NCI-H2171 (cell line): ENCODE measurements at places on chromosomes 11 and 22.

DNA sequence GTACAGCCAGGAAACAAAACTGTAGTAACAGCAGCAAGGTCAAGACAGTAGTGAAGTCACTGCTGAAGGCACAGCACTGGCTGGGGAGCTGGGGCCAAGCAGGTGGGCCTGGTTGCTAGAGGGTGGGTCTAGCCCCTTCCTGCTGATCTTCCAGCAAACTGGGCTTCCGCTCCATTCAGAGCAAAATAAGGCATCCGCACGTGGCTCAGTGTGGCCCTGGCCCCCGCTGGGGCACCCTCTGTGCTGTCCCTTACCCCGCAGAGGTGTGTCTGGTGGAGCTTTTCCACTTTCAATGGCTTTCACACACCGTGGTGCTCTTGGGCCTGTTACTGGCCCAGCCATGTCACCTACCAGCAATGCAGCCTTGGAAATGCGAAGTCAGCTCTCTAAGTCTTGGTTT lies 162.4 kb upstream of the B3GAT1 start:
- DNase-seq = no peak

DNA sequence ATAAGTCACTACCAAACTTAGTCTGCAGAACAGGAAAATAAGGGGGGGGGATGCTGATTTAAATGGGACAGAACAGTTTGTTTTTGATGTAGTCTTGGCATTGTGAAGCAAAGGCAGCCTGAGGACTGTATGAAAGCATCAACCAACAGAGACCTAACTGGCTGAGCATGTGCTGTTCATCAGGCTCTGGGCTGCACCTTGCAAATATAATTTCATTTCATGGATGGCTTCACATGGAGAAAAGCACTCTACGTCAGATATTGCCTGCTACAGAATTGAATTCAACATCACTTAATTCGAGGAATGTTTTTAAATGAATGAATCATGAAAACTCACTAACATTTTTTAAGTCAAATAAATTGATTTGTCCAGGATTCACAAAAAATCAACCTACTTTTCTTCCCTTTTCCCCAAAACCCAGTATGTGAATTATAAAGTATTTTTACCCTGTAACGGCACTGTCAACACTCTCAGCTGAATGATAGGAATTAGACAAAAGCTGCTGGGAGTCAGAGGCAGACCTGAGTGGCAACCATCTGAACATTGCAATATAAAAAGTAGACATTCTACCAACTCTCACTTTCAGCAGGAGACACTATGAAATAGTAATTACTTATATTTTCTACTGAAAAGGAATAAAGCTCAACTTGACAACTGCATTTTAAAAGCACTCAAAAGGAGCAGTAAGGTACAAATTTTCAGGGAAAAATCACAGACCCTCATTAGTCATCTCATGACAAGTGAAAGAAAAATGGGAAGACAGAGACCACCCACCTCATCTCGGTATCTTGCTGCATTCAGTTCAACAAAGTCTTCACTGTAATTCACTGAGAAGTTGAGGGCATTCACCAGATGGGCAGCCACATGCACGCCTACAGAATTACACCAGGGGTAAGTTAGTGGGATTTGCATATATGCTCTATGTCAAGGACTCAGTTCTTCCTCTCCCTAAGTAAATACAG lies 47.5 kb downstream of the NOX4 start:
- no peak for DNase-seq

DNA sequence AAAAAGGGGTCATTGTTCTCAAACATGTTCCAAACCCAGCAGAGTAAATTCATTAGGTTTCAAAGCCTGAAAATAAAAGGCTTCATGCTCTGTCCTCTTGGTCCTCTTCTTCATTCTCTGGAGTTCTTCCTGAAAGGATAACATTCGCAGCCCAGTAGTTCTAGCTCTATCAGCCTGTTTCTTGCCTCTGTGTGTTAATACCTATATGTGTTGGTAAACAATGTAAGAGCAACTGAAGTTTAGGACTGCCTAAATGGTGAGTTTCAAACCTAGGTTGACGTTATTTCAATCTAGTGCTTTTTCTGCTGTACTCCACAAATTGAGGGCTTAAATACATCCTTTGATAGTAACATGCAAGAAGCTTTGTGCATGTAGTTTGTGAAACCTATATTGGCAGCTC lies 9.4 kb downstream of the AASDHPPT start:
- DNase-seq = no peak

DNA sequence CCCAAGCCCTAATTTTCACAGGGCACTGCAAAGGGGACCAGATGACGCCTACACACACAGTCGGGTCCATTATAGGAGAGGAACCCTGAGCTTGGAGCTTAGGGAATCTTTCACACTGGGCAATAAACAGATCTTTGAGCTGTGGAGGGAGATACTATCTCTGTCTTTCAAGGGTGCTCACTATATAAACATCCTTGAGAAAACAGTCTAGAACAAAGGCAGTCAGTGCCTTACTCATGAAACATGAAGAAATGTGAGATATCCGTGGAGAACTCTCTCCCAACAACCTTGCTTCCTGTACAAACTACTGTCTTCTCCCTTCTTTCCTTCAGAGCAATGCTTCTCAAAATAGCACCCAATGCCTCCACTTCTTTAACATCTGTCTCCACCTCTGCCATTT lies 109.0 kb upstream of the APOA1 start:
- DNase-seq = no peak

DNA sequence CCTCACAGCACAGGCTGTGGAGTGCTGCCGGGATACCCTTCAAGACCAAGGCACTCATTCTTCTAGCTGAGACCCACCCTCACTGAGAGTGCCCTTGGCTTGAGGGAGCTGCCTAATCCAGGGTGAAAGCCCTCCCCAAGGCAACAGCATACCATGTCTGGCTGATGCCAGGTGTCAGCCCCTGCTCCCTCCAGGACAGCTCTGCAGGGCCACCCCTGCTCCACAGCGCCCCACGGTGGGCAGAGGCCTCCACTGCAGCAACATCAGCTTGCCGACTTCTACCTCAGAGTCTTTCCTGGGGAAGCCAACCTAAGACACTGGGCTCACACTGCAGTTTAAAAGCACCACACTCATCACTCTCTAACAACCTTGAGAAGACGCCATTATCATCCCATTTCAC lies 29.0 kb downstream of the TTLL1 start:
- no peak for DNase-seq

- no peak for DNase-seq
These were observed 28.7 kb downstream of the UPB1 start for GRCh38 chr22:24523873-24524272.

GRCh38 chr11:8809939-8810539 lies 101.0 kb upstream of the AKIP1 start:
- no peak for DNase-seq

GRCh38 chr11:65506772-65507505 lies 8.1 kb downstream of the MALAT1 start:
- no peak for DNase-seq

DNA sequence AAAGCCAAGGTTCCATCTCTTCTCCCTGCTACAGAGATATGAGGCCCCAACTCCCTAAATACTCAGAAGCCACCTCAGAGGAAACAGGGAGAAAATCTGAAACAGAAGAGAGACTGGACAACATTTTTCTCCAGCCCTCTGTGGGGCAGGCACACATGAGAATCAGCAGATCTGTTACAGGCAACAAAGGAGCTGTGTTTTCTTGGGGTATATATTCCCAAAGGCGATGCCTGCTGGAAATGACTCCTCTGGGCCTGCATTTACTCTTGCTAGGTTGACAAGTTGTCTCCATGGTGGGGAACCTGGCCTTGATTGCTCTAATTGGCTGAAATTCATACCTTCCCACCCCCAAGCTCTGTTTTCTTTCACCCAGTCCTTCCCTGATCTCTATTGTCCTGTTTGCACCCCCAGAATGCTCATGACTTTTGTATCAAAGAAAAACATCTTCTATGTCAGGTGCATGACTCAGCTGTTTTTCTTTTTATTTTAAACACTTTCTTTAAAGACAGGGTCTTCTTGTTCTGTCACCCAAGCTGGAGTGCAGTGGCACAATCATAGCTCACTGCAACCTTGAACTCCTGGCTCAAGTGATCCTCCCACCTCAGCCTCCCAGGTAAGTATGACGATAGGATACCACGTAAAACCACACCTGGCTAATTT lies 23.5 kb upstream of the P2RY6 start:
- DNase-seq = no peak

- DNase-seq = no peak
These were observed 10.4 kb upstream of the EMID1 start for GRCh38 chr22:29195118-29195963.

DNA sequence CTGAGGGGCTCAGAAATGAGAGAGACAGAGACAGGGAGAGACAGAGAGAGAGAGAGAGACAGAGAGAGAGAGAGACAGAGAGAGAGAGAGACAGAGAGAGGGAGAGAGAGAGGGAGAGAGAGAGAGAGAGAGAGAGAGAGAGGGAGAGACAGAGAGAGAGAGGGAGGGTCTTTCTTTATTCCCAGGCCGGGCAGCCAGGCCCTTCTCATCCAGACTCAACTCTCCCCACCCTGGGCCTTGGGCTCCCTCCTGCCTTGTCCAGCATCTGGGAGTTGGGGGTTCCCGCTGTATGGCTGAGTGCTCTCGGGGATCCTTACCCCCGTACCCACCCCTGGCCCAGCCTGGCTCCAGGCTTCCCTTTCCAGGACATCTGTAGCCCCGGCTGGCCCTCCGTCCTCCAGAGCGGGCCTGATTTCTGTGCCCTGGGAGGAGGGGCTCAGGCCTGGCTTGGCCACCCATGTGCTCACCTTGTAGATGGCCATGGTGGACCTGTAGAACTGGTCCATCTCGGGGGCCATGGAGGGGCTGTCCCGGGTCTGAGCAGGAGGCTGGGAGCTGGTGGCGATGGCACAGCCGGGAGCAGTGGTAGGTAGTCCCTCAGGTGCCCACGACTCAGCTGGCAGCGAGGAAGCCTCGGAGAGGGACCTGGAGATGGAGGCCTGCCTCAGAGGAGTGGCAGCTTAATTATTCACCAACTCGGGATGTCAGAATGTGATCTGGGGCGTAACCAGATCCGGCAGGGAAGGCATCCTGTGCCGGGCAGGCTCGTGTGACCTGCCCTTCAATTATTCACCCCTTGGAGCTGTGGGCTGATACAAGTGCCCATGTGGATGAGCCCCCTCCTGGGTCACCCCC lies at the start of gene BAIAP2L2:
Gene BAIAP2L2, minus strand, starts transcription at position 677 of the 855 bp plus-strand sequence. Its CDS starts 159 bp downstream, at position 518.
- DNase-seq = no peak

DNA sequence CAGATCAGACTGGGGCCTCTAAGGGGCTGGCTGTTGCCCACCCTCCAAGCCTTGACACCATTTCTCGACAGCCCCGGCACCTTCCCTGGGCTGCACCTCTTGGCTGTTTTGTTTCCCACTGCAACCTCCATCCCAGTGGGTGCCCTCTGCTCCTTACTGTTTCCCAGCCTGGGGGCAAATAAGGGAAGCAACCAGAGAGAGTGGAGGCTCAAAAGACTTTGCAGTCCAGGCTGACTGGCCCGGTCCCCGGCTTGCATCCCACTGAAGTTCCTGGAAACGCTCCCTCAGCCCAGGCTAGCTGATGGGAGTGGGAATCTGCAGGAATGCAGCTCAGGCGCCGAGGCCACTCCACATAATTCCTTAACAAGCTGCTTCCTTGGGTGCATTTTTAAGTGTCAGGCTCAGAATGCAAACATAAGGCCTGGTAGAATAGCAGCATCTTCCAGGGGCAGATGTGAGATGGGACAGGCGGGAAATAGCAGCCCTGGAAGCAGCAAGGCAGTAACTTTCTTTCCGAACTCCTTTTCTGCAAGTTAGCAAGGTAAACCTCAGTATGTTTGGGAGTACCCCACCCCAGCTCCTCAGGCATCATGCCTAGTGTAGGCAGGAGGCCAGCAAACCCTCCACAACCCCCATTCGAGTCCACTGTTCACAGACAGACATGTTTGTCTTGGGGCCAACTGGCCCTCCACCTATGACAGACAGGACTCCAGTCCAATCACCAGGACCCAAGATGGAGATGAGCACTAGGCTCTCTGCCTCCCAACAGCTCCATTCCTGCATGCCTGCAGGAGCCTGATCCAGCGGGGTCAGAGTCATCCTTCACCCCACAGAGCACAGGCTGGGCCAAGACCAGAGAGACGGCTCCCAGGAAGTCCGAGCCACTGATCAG lies 39.3 kb downstream of the RPL27A start:
- no peak for DNase-seq

- no peak for DNase-seq
These were observed 192.8 kb upstream of the SORL1-AS1 start for GRCh38 chr11:121645596-121645995.

GRCh38 chr11:64259533-64260067 lies 8.3 kb downstream of the PLCB3 start:
- DNase-seq = no peak

- DNase-seq = no peak
These were observed 41.9 kb downstream of the RTN4R start for GRCh38 chr22:20226077-20226716.

DNA sequence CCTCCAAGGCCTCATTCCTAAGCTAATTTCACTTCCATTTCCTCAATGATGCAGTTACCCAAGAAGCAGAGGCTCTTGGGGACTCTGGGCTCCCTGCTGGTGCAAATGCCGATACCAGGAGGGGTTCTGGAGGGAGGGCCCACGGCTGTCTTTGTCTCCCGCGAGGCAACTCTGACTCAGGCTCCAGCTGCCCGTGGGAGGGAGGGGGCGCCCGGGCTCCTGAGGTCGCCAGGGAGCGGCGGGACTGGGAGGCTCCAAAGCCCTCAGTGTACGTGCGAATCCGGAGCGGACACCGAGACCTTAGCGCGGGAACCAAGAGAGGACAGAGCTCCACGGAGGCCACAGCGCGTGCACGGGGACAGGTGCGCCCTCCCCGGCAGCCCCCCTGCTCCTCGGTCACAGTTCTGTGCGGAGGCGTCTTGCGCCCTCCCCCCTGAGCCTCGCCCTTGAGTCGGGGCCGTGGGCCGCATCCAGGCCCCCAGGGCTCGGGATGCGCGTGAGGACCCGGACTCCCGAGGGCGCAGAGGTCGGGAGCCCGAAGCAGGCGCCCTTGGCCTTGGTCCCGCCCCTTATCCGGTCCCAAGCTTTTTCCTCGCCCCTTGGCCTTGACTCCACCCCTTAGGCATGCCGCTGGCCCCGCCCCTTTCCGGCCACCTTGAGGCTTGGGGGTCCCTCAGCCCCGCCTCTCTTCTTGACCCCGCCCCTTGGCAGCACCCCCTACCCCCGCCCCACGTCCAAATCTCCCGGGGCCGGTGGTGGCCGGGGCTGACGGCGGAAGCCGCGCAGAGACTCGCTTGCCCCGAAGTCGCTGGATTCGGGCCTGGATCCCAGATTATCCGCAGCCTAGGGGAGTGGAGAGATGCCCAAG lies 4.7 kb upstream of the SHISA8 start:
- DNase-seq = no peak

GRCh38 chr22:49090853-49091135 lies 736.9 kb downstream of the BRD1 start:
- DNase-seq = no peak

DNA sequence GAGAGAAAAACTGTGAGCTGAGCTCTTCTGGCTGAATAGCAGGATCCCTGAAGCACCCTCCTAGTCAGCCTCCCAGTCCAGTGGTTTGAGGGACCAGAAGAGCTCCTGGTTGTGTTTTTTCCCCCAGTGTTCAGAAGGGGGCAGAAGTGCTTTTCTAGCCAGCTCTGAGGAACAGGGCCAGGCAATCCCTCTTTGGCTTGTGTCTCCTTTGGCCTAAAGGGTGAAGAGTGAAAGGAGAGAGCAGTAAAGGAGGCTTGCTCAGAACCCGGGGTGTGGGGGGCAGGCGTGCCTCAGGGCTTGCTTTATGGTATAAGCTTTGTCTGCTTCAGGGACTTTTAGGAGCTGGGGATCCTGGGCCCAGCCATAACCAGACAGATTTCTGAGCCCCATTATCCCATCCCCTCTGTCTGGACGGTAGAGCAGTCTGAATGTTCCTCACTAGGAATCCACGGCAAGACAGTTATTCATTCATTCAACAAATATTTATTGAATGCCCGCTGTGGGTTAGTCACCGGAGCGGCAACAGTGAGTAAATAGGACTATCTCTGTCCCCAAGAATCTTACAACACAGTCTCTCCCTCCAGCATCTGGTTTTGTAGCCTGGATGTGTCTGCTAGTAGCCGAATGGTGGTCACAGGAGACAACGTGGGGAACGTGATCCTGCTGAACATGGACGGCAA lies 14.5 kb downstream of the ACP2 start:
- no peak for DNase-seq
